Stimulated activated naive CD4-positive, alpha-beta T cell treated with Interleukin-2 at 50 U/mL for 16 hours (primary cell): ENCODE measurements at places on chromosomes 4 and X.

DNA sequence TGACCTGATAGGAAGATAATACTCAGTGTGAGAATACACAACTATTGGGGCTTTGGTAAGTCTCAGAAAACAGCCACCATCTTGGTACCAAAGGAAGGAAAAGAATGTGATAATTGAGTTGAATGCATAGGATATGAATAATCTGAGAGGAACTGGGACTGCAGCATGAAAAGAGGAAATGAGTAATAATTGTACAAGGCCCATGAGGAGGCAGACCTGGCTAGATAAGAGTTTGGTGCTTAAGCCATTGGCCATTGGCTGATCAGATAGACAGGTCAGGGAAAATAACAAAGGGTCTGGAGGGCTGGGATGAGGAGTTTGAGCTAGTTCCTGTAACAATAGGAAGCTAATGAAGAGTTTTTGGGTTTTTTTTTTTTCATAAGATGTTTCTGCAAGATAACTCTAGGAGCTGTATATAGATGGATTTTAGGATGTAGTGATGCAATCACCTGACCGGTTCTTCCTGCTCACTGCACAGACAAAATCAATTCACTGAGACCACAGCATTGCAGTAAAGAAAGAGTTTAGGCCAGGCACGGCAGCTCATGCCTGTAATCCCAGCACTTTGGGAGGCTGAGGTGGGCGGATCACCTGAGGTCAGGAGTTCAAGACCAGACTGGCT is 5.3 kb upstream of the TRMT2B start:
- DNase-seq: no peak

- DNase-seq: no peak
These were observed 12.6 kb downstream of the RUFY3 start for GRCh38 chr4:70734168-70734954.

DNA sequence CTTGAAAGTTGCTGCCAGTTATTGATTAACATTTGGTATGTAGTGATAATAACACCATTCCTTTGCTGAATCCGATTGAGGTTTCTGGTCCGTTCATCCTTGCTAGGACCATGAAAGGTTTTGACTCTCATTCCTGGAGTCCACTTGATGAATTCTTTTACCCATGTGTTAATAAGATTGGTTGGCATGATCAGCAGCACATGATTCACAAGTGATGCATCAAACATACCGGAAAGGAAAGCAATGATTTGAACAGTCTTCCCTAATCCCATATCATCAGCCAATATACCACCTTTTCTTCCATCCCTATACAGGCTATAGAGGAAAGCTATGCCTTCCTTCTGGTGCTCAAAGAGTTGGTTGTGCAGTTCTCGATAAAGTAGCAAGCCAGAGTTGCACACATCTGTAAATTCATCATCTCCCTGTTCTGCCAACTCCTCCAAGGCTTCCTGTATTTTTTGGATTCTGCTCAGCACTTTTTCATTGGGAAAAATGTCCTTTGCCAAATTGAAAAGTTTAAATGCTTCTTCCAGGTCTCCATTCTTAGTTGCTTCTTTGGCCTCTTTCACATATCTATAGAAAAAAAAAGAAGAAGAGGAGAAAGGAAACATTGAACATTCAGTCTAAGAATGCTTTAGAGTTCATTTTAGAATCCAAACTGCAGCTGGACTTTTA is 26.7 kb downstream of the PIN4 start:
- no peak for DNase-seq

GRCh38 chrX:40772290-40772689 is 36.9 kb upstream of the MED14 start:
- no peak for DNase-seq

GRCh38 chr4:137510557-137511265 is 21.6 kb downstream of the PCDH18 start:
- DNase-seq: no peak

GRCh38 chr4:10106421-10107039 is 10.1 kb downstream of the WDR1 start:
- peak; percentile 85 for DNase-seq

GRCh38 chr4:181766061-181766548 is 477.1 kb upstream of the TENM3 start:
- DNase-seq: no peak

- DNase-seq: no peak
These were observed at the start of gene NDST3 for GRCh38 chr4:118034053-118034785. Gene NDST3, plus strand, starts transcription at chr4:118034486. Its CDS starts 19,425 bp downstream, at chr4:118053911.

DNA sequence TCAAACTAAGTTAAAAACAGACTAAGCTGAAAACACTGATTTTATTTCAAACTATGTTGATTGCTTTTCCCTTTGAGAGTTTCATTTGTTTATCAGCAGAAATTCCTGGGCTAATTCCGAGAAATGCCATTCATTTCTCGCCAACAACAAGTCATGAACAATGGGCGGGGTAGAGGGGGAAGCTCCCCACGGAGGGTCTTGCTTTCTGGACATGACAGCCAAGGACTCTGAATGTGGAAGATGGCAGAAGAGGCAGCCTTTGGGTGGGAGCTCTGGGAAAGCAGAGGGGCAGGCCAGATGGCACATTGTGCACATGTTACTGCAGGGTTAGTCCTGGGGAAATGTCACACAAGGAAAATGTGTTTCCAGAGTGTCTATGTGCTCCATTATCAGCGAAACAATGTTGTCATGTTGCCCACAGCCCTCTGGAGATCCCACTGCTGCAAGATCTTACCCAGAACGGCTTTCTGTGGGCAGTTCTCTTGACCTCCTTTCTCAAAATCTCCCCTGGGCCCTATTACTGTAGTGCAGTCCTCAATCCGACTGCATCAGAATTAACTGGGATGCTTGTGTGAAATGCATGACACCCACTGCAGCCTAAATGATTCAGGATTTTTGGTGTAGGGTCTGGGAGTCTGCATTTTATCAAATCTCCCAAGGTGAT is 45.0 kb downstream of the CHRDL1 start:
- DNase-seq: no peak

GRCh38 chrX:41245641-41246040 is 88.3 kb upstream of the DDX3X start:
- no peak for DNase-seq

DNA sequence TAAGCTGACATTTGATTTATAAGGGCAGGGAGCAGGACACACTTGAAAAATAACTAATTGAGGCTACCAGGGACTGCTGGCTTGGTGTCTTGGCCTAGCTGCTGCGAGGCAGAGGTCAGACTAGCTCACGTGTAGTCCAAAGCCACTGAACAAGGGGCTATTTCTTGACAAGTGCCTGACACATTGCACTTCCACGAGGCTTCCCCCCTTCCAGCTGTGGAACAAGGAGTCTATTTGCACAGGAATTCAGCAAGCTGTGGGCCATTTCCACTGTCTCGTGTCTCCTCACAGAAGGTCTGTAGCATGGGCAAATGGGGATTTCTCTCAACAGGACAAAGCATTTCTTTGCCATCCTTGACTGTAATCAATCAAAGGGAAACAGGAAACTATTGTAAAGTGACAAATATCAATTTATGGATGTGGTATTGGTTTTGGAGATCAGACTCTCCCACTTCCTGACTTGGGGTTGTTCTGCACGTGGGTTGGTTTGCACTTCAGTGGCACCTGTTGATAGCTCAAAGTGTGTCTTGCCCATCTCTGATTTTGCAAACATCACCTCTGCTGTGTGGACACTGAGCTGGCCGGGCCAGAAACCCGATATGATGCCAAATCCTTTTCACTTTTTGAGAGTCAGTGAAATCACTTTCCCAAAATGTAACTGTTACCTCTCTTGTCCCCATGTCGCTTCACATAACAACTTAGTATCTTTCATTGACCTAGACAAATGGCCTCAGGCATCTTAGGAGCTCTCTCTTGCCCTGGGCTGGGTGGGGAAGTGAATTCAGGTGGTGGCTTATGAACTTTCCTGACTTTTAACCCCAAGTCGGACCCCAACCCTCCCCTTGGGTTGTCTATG is 107.4 kb upstream of the MAMLD1 start:
- DNase-seq: no peak

- no peak for DNase-seq
These were observed 10.5 kb upstream of the TLR3 start for GRCh38 chr4:186058253-186058979.

DNA sequence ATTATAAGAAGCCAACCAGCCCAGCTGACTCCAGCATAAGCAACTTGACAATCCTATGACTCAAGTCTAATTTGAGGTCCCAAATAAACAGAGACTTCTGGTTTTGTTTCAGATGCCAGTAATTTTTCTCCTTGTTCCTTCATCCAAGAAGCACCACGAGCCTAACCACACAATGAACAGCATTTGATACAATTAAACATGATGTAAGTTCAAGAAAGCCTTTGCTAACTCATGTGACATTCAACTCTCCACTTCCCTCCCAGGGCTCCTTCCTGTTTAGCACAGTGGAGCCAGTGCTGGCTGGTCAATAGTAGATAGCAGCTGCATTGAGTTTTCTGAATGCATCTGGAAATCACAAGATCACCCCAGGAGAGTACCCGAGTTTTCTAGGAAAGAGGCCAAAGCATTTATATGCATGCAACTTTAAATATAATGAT is 206.3 kb downstream of the ARHGAP24 start:
- no peak for DNase-seq

GRCh38 chrX:130758072-130758471 is 144.9 kb downstream of the ENOX2 start:
- DNase-seq: no peak

DNA sequence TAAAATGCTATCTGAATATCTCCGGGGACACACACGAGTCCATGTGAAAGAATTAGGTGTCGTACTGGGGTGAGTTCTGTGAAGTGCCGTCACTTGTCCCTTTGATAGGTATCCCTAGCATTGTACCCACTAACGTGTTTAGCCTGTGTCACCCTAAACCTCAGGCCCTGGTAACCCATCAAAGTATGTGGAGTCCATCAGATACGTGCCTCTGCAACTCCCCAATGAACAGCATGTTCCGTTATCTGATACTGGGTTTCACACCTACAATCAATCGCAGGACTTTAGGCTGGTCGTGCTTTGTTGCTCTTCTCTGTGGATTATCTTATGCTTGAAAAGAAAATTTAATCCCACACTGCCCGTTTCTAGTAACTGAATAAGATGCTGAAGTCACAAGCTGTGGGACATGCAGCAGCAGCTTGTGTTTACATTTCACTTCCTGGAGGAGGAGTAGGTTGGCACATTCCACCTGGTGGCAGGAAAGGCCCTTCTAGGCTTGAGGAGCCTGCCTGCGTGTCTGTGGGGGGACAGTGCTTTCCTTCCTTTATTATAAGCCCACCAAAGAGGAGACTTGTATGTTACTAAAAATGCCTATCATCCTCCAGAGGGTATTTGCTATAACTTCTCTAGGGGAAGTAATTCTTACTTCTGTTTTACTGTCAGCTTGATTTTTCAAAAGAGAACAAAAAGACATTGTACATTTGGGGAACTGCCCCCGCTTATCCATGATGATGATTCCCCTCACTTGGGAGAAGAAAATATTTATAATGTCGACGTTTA is 127.2 kb downstream of the FNIP2 start:
- DNase-seq: no peak

GRCh38 chr4:188046657-188047056 is 51.1 kb downstream of the ZFP42 start:
- DNase-seq: no peak

DNA sequence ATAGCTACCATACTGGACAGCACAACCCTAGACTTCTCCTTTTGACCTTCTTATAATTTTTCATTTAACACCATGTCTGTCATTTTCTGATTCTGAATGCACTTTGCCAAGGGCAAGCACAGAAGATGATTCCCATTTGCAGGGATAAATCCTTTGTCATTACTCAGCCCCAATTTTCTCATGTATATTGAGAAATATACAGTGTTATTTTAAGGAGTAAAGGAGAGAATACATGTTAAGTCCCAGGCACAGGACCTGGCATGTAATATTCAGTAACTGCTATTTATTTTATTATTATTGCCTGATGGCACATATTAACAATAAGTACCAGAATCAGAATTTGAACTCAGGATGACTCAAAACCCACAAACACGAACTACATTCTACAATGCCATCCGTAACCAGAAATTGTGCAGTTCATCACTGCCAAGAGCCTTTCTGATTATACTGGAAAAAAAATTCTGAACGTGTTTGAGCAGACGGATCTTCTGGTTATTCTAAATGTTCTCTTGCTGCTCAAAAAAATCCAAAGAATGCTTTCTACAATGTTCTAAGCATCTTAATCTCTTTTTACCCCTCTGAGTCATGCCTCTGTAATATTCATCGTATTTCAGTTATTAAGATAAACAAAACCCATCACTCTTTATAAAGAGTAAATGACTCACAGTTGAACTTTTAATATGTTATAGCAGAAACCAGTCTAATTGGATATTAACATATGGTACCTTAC is 170.0 kb downstream of the MID1 start:
- DNase-seq: no peak

DNA sequence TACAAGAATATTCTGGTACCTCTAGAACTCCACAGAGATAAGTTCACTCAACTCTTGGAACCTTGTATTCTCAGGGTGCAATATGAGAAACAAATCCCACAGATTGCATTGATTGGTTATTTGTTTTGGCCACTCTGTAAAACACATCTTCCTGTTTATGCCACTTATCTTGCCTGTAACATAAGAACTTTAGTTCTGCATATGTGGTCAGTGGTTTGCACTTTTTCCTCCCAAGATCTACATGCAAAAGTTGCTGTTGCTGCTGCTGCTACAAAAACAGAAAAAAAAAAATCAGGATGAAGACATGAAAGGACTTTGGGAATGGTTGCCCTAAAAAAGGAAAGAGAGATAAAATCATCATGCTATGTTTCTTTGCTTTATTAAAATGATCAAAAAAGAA is 9.6 kb downstream of the ODAPH start:
- no peak for DNase-seq

- no peak for DNase-seq
These were observed 89.2 kb downstream of the GATB start for GRCh38 chr4:151671541-151672059.

- no peak for DNase-seq
These were observed 23.1 kb upstream of the ARMCX2 start for GRCh38 chrX:101682723-101683122.

- no peak for DNase-seq
These were observed 13.0 kb downstream of the RGN start for GRCh38 chrX:47091149-47091775.

GRCh38 chr4:138663883-138664282 is 351.7 kb upstream of the NOCT start:
- no peak for DNase-seq

- DNase-seq: no peak
These were observed 121.7 kb upstream of the CXXC4 start for GRCh38 chr4:104616401-104616820.

DNA sequence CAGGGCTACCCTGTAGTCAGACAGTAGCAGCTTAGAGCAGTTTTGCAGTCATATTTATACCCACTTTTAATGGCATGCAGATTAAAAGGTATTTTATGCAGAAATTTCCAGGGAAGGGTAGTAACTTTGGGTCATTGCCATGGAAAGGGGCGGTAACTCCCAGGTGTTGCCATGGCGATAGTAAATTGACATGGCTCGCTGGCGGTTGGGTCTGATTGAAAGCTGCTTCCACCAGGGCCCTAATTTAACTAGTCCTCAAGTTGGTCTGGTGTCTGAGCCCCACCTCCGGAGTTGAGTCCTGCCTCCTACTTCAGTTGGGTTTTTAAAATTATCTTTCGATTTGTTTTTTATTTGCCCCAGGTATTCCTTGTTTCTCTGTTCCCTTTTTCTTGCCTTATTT is 70.1 kb downstream of the NAA11 start:
- DNase-seq: no peak
